ENCODE measurements at places on chromosomes 12 and 14. TPM values are rescaled to one million over a fixed set of nuclear protein-coding genes. Genes with fewer than 3 reads are reported as not detected.

ATG101 gene
- 35.7 TPM for total RNA-seq

CPNE6 gene
- not detected for total RNA-seq

PTPN6 gene
- total RNA-seq = 324 TPM

ARMH4 gene
- total RNA-seq = 0.29 TPM

GLT8D2 gene
- total RNA-seq = not detected
